ENCODE measurements at places on chromosomes 5 and 9.

DNA sequence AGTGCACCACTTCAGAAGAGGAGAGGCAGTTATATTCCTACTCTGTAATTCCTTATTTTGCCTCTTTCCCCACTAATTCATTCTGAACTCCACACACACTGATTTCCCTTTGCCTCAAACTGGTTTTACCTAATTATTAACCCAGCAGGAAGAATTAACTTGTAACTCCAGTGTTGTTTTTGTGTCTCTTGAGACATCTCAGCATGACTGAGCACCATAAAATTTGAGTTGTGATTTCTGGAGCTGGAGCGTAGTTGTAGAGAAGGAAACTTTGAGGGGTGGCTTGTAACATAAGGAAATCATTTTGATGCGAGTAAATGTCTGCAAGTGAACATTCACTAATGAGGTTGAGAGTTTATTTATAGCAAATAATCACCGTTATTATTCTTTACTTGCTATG, 265.2 kb downstream of the TMEM38B start:
- DNase-seq = no peak

DNA sequence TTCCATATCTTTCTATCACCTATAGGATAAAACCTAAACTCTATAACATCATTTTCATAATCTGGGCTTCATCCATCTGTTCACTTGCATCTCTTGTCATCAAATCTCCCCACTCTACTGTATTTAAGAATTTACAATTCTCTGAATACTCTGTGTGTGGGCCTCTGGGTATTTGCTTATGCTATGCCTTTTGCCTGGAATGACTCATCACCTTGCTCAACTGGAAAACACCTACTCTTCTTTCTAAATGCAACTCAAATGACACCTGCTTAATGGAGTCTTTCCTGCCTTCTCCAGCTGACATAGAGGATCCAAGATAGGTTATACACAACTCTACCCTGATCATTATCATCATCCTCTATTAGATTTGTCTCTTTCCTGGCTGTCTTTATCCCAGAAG, 421.7 kb downstream of the SPATA31D1 start:
- DNase-seq = no peak

- no peak for DNase-seq
Measured at GRCh38 chr9:96874947-96875460, 20.7 kb upstream of the ZNF782 start.

DNA sequence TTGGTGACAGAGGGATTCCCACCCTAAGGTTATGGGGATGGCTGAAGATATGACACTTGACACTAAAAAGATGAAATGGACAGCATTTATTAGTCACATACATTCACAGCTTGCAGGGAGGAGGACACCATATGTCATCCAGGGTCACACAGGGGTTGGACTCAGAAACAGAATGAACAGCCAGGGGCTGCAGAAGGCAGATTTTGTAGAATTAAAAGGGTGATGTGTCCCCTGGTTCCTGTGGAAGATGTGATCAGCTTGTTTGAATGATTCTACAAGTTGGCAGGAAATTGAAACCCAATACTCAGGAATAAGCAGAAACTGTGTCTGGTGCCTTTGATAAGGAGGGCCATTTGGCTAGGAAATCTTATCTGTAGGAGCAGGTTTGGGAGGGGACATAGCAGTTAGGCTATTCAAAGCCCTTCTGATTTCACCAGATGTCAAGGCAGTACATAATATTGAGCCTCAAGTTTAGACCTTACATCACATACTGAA, 102.3 kb upstream of the GRIN3A start:
- no peak for DNase-seq
